ENCODE measurements at places on chromosomes 3 and 15. TPM values are rescaled to one million over a fixed set of nuclear protein-coding genes. Genes with fewer than 3 reads are reported as not detected.

Gene SLC6A6
- total RNA-seq = 32.1 TPM

DNA sequence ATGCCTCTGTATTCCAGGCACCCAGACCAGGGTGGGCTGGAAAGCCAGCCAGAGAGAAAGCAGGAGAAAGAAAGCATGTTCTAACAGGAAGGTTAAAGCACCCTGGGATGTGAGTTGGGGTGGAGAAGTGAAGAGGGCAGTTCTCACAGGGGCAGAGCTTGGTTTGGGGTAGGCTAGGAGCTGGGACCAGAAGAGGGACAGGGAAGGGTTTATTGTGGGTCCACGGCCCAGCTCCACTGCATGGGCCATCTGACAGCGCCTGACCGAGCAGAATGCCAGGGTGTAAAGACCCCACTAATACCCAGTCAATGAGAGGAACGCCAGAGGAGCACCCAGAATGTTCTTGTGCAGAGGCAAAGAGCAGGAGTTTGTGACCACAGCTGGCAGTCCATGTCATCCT lies 27.1 kb upstream of the MAGEF1 start:
- no peak for DNase-seq

DNA sequence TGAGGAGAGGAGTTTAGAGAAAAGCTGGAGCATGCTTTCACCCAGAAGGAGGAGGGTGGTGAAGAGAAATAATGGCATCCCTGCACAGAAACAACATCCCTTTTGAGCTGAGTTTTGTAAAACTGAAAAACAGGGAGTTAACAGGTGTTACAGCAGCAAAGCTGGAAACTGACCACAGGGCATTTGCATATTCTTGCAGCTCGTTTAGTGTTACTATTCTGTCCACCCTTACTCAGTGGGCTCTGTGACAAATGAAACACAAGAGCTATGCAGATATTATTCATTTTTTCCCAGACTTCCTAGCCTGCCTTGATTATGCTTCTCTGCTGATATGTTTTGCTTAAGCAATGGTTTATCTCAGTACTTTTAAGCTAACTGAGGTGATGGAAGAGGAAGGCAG lies 272.0 kb downstream of the NEK10 start:
- no peak for DNase-seq

GRCh38 chr3:71994906-71995305 lies 210.0 kb upstream of the PROK2 start:
- no peak for DNase-seq

Gene FOXL2
- total RNA-seq = 6.2 TPM

Gene ARPP21
- not detected for total RNA-seq

DNA sequence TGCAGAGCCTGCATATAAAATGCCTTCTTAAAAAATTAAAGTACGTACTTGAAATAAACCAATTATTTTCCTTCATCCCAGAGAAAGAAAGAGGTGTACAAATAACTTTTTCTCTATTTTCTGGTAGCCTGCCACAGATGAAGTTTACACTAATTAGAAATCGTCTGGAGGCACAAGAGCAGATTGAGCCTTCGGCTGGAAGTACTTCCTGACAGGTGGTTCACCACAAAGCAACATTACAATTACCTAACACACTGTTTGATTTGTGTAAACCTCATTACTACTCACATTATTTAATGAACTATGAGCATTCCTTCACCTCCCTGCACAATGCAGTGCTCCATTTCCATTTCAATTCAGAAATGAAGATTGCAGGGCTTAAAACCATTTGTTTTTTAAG lies 856.1 kb downstream of the SI start:
- DNase-seq = no peak

DNA sequence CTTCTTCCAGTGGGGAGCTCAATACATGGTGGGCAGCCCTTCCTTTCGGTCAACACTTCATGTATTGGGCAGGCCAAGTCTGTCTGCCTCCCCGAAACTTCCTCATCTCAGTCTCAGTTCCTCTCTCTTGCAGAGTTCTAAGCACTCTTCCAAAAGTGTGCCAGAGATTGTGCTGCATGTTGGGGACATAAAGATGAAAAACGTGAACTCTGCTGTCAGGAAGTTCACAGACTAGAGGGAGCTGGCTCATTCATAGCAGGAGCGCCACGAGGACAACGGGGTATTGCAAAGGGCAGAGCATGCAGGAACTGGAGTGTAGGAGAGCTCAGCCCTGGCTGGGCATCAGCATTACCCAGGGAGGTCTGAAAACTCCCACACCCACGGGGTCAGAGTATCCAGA lies 15.3 kb upstream of the EPHB3 start:
- DNase-seq = no peak

DNA sequence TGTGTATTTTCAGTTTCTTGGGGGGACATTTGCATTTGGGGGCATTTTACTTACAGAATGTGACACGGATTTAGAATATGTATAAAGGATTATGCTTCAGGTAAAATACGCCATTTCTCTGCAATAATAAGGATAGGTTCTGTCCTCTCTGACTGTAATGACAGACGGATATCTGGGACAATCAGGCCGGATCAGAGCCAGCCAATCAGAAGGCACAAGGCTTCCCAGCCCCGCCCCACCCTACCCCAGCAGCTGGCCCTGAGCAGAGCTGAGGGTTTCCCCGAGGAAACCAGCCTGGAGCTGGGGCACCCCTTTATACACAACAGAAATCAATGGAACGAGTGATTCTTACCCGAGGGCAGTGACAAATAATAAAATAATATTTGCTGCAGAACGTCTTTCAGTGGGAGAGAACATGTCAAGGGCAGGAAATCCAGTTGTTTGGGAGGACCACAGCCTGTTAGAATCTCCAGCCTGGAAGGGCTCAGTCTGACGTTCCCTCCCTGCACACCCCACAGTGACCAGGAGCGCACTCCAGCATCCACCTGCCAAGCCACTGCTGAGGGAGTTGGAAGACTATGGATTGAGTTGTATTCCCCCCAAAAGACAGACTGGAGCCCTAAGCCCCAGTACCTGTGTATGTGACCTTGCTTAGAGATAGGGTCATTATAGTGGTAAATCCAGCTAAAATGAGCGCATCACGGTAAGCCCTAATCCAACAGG lies 30.3 kb upstream of the SEC13 start:
- DNase-seq = no peak

- DNase-seq = no peak
These were observed 14.7 kb upstream of the SST start for GRCh38 chr3:187684880-187685279.

DNA sequence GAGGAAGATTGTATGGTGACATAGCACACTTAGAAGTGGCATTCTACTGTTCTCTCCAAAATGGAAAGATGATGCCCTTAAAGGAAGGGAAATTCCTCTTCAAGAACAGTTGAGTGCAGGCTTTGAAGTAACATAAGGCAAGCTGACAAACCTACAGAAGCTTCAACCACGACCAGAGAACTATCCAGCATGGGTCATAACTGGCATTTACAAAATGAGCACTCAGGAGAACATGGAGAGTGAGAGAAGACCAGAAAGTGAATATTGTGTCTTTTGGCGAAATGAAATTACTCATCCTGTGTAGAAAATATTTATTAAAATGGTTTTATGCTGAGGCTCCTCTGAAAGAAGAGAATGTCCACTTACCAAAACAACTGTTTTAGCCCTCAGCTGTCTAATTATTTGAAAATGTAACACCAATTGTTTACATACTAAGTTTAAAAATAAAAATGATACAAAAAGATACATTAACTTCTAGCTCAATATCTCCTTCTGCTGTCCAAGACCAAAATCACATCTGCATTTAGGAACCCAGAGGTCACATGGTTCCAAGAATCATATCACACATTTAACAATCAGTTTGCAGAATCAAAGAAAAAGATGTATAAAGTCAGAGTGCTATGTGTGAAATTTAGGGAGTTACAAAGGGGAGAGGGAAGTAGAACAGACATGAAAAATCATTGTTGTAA lies 216.9 kb downstream of the ATP8B4 start:
- DNase-seq = peak; percentile 50

DNA sequence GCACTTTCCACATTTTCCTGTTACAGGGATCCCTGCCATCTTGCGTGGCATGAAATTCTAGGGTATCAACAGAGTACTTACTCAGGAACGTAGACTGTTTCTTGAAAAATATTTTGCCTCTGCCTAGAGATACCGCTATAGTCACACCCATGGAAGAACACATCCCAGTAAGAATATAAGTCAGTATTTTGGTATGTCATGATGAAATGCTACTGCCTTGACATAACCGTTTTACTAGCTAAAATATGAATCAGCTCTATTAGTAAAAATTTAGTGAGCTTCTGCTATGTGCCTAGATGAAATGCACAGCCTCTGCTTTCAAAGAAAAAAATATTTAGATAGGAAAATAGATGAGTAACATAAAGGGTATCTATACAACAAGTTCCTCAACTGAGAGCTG lies 276.4 kb downstream of the TBC1D5 start:
- peak; percentile 64 for DNase-seq

Gene CHRD
- total RNA-seq = 0.24 TPM

DNA sequence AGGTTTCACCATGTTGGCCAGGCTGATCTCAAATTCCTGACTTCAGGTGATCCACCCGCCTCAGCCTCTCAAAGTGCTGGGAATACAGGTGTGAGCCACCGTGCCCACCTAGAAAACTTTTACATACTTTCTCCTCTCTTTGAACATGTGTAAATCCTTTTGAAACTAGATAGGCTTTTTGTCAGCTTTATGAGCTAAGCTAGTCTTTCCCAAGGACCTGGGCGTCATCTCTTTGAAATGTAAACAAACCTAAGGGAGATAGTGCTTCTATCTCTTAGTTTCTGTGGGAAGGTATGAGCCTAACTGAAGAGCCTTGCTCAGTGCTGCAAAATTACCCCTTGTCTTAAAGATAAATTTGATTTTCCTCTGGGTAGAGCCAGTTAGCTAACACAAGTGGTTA lies 4.8 kb downstream of the CX3CR1 start:
- DNase-seq = peak; percentile 45

Gene TTC21A
- 2.1 TPM for total RNA-seq

Gene LMAN1L
- total RNA-seq = not detected

Gene SHC4
- total RNA-seq = 3.9 TPM
